Heart right ventricle (tissue), 16 donors: ENCODE measurements at places on chromosomes 1 and 21. TPM values are rescaled to one million over a fixed set of nuclear protein-coding genes. Genes with fewer than 3 reads are reported as not detected.
A peak's percentile ranks its signal among the peaks of the same experiment; 100 is the strongest.

The JAM2 gene
- total RNA-seq, result 54.4 TPM

The HSD3B2 gene
- total RNA-seq, result not detected

The C1orf141 gene
- not detected for total RNA-seq

- DNase-seq, result no peak
These were observed 62.3 kb downstream of the PTGS2 start for GRCh38 chr1:186617926-186618325.

- DNase-seq, result no peak
These were observed 147.0 kb upstream of the DNAH14 start for GRCh38 chr1:224782281-224783000.

GRCh38 chr1:111025109-111025508 lies 61.4 kb upstream of the LRIF1 start:
- no peak for DNase-seq

- DNase-seq, result peak; percentile 77
These were observed at the start of gene SMYD2 for GRCh38 chr1:214281021-214281719. Gene SMYD2 (plus strand): TSS chr1:214281159. CDS start chr1:214281255, 96 bp downstream.
